NCI-H2029 (cell line): ENCODE measurements at places on chromosomes 5 and 9.

- DNase-seq, result peak; percentile 38
Observed at GRCh38 chr9:97740848-97741821, 44.0 kb upstream of the XPA start.

- no peak for DNase-seq
Observed at GRCh38 chr9:121650217-121651007, 1.0 kb upstream of the DAB2IP start.

DNA sequence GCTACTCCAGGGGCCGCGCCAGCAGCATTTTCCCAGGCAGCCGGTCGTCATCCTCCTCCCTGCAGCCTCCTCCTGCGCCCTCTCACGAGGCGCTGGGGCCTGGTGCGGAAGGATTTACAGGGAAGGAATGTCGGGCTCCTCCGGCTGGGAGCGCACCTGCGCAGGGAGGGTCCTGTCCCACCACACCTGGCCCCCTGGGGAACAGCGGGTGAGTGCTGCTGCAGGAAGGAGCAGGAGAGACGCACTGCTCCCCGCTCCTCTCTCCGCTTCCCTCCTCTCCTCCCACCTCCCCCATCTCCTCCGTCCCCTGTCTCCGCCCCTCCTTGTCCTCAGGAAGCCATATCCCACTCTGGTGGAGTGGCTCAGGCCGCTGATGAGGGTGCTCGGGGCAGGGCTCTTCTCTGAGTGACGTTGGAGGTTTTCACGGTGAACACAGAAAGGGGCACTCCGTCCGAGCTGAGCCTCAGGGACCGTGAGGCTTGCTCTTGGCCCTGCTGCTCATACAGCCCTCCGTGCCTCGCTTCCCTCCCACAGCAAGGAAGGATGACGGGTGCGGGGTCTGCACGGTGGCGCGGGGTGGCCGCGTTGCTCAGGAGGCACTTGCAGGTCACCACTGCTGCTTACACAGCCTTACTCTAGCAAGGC, 31.3 kb downstream of the IRX4 start:
- no peak for DNase-seq

- DNase-seq, result no peak
Observed at GRCh38 chr5:23996525-23996924, 489.1 kb downstream of the PRDM9 start.

GRCh38 chr9:4855841-4856240, 63.1 kb downstream of the RCL1 start:
- no peak for DNase-seq

- no peak for DNase-seq
Observed at GRCh38 chr5:40478766-40479165, 200.9 kb upstream of the PTGER4 start.

GRCh38 chr5:140168371-140168770, 6.6 kb upstream of the CYSTM1 start:
- peak; percentile 60 for DNase-seq

GRCh38 chr5:35409361-35409760, 179.1 kb upstream of the PRLR start:
- no peak for DNase-seq

- DNase-seq, result no peak
Observed at GRCh38 chr5:90495146-90495545, 20.5 kb downstream of the POLR3G start.

DNA sequence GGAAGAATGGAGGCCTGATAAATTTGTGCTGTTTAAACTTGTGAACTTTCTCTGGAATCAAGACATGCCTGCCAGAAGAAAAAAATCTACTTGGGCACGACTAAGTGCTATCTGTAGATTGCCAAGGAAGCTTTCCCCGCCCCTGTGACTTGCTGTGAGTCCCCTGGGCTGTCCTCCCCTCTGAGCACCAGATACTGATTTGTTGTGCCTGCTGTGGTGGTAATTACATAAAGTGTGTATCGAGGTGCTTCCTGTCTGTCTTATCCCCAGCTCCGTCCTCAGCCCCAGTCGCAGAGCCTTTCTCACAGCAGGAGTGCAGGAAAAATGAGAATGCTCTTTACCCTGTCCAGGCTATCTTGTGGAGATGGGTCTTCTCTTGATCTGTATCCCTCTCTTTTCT, 53.9 kb downstream of the TRIO start:
- no peak for DNase-seq

DNA sequence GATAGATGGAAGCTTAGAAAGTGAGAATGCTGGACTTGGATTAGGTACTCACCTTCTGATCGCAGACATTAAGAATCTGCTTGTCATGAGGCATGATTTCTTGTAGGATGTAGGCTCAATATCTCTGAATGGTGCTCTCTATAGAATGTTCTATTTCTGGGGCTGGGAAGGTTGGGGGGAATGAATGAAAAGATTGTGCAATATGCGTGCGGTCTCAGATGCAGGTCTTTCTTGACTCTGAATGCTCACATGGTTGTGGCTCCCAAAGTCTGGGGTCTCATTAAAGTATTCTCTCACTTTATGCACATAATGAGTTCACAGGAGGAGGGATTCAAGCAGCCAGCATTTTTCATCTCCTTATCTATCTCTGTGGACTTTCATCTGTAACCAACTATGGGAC, 482.0 kb upstream of the CD180 start:
- DNase-seq, result no peak

DNA sequence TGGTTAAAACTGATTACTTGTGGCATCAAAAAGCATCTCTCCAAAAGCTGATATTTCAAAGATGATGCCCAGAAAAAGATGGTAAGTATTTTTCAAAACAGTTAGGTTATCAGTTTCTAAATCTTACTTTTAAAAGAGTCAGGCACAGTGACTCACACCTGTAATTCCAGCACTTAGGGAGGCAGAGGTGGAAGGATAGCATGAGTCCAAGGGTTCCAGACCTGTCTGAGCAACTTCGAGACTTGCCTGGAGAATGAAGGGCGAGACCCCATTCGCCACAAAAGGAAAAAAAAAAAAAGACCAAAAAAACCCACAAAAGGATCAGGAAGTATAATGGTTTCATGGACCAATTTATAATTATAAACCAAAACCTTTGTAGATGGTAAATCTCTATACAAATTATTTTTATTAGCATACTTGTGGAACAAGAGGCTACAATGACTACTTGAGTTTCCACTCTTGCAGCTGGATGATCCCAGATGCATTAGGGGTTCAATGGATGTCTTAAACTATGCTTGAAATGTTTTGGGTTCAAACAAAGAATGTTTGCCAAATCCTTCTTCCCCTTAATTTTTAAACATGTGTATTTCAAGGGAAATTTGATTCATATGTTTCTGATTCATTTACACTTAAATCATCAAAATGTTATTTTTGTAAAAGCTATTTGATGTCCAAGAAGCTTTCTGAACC, 96.1 kb downstream of the ADAMTSL1 start:
- no peak for DNase-seq

DNA sequence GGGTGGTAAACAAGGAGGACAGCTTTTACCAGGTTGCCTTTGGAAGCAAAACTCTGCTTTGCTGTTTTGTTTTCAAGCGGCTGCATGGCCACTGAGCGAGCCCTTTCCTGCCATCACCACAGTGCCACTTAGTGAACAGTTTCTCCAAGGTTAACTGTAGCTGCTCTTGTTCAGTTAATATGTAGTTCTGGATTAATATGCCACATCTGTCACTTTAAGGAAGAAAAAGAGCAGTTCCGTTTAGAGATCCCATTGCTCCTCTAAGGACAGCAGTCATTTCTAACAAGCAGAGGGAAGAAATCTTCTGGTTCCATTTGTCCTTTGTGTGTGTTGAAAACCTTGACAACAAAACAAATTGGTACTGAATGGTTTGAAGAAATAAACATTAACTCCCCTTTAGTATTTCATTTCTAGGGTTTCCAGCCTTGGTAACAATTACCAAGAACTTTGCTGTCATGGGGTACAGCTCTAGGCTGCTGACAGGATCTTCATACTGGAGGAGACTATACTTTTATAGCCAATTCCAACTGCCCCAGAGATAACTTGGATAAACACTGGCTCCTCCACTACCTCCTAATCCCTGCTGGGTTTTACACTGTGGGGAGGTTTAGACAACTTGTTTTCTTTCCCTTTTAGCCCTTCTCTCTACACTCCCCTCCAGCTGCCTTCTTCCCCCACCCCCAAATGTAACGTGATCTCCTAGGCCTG, 10.3 kb upstream of the ABL1 start:
- DNase-seq, result no peak

- no peak for DNase-seq
Observed at GRCh38 chr5:68258531-68258930, 43.0 kb downstream of the PIK3R1 start.

- peak; percentile 73 for DNase-seq
Observed at GRCh38 chr5:136040746-136041415, 12.1 kb downstream of the TGFBI start.

- DNase-seq, result no peak
Observed at GRCh38 chr5:103127292-103127817, 7.3 kb downstream of the PPIP5K2 start.

DNA sequence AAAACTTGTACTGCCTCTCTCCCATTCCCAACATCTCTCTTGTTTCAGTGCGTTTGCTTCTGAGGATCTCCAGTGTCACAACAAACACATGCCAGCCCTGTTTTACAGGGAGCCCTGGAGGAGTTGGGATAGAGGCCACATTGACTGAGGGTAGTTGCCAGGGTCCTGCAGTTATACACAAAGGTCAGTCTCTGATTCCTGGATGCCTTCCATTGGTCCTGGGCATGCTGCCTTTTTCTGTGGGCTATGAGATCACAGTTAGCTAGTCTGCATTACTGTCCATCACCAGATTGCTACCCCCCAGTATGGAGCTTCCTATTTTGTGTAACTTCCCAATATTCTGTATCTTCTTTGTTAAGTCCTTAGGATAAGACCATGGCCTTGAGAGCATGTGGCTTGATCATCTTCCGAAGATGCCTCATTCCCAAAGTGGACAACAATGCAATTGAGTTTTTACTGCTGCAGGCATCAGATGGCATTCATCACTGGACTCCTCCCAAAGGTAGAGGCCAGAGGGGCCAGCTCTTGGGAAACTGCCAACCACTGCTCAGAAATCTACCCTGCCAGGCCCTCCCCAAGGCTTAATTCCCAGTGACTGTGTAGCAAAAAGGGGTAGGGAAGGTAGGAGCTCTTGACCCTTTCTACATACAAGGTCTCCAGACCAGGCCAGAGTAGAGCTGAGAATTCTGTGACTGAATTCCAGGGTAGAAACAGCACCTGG, 9.5 kb downstream of the NUDT2 start:
- DNase-seq, result no peak

DNA sequence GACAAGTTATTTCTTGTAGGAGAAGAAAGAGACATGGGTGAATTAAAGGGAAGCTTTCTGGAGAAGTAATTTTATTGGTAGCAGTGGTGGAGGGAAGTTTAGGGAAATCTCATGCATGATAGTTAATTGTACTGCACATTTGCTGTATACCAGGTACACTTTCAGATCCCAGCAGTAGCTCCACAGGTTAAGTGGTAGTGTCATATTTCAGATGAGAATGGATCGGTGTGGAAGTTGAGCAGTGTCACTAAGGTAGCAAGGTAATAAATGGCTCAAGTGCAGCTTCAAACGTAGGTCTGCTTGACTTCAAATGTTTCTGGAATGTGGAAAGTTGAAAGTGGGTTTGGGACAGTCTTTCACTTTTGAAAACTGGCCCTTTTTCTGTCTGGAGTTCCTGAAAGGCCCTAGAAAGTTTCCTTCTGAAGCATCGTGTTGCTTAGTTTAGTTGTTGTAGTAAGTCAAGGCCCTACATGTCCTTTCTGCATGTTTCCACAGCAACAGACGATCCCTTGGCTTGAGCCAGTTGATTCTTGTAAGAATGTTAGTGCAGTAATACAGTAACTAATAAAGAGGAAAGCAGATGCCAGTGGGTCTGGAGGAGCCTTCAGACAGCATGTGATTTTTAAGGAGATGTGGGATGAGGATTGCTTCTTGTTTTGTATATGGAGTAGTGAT, 3.7 kb downstream of the CLTA start:
- DNase-seq, result peak; percentile 13

DNA sequence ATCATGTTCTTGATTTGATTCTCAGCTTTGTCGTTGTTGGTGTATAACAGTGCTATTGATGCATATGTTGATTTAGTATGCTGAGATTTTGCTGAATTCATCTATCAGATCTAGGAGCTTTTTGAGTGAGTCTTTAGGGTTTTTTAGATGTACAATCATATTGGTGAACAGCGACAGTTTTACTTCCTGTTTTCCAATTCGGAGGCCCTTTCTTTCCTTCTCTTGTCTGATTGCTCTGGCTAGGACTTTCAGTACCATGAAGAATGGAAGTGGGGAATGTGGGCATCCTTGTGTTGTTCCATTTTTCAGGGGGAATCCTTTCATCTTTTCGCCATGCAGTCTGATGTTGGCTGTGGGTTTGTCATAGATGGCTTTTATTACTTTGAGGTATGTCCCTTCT, 100.4 kb downstream of the SGCD start:
- DNase-seq, result no peak

- no peak for DNase-seq
Observed at GRCh38 chr5:132102101-132102701, 28.6 kb downstream of the CSF2 start.

DNA sequence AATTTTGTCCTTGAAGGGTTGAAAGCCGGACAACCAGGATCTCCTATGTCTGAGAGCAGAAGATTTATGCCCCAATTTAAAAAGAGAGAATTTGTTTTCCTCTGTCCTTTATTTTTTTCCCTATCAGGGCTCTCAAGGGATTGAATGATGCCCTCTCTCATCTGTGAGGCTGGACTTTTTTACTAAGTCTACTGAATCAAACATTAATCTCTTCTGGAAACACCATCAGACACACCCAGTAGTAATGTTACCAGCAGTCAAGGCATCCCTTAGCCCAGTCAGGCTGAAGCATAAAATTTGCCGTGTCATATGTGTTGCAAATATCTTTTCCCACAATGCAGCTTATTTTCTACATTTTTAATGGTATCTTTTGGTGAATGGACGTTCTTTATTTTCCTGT, 1497.9 kb downstream of the MAT2B start:
- DNase-seq, result no peak

DNA sequence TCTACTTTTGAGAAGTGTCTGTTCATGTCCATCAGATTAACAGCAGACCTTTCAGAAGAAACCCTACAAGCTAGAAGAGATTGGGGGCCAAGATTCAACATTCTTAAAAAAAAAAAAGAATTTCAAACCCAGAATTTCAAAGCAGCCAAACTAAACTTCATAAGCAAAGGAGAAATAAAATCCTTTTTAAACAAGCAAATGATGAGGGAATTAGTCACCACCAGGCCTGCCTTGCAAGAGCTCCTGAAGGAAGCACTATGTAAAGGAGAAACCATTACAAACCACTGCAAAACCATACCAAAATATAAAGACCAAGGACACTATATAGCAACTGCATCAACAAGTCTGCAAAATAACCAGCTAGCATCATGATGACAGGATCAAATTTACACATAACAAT, 124.6 kb upstream of the PDE4D start:
- DNase-seq, result no peak
